Left cardiac atrium (tissue), 4 donors: ENCODE measurements at places on chromosomes 5 and 9.

GRCh38 chr5:152046361-152046760 is 121.7 kb upstream of the GLRA1 start:
- no peak for DNase-seq

- no peak for DNase-seq
These were observed 913.9 kb downstream of the TLE4 start for GRCh38 chr9:80485420-80486250.

DNA sequence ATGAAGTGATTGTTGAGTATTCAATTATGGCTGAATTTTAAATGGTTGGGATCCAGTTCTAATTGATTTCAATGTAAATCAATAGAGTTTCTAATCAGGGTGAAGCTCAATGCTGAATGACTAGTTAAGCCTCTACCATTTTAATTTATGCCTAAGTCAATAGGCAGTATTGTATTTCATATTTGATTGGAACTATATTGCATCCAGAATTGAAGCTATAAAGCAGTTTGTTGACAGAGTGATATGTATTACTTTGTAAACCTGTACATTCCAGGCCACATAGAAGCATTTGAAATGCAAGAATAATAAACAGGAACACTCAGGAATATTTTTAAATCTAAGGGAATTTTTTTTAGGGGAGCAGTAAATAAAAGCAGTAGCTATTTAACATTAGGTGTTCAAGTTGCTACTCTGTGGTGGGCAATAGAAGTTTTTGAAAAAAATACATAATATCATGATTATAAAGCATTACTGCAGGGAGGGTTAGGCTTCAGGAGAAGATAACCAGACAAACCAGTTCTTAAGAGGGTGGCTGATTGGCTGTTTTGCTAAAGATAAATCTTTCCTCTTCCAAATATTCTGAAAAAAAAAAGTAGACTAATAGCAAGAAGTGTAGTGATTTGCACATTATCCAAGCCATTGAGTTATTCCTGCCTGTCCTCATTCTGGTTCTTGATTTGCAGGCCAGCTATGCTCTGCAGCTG is 492.0 kb upstream of the MEF2C start:
- DNase-seq, result no peak

DNA sequence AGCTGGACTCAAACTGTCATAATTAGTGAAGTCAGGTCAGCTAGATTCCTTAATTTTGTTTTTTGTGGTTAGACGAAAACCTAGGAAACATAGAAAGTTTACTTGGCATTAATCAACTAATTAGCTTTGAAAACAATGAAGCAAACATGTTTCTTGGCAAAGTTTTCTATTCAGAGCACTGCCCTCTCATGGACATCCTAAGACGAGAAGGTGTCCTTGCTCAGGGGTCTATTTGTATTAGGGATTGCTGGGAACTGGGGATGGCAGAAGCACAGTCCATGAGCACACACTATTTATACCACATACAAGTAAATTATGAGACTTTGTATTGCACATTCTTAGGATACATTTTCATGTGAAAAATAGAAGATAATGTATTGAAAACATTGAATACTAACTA is 49.7 kb downstream of the POC5 start:
- no peak for DNase-seq

DNA sequence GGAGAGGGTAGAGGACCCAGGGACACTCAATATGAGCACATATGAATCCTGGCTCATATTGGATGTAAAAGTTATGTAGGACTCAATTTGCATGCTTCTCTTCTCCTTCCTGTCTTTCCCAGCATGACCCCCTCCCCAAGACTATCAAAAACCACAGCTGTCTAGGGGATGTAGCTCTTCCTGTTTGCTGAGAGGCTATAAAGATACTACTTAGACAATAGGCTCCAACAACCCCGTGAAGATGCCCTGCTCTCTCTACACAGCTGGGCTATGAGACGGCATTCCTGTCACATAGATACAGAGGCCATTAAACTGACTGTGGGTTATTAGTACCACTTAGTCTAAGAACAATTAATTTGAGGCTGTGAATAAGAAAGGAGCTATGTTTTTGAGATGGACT is 56.5 kb upstream of the PCSK1 start:
- no peak for DNase-seq

DNA sequence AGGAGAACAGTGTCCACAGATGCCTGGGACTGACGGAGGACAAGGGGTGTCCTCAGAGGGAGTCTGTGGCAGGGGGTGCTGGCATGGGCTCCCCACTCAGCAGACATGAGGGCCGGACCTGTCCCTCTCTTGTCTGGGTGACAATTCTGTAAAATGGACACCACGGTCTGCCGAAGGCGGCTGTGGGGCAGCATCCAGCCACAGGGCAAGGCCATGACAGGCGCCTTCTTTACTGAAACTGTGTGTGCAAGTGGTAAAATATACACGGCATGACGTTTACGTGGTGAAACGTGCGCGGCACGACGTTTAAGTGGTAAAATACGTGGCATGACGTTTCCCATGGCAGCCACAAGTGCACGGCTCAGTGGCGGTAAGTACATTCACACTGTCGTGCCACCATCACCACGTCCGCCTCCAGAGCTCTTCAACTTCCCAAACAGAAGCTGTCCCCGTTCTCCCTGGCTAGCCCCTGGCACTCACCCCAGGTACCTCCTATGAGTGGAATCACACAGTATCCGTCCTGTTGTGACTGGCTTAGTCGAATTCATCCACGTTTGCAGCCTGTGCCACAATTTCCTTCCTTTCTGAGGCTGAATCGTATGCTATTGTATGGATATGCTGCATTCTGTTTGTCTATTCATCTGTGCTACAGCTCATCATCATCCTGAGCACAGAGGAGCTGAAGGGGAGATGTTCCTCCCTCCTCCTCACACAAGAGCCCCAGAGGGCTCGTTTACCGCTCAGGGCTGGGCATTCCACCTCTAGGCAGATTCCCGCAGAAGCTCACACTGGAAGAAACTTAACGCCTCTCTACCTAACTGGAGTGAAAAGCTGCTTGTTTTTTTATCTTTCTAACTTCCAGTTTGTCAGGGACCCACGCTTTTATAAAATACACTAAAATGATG is 52.5 kb downstream of the COL23A1 start:
- DNase-seq, result no peak

DNA sequence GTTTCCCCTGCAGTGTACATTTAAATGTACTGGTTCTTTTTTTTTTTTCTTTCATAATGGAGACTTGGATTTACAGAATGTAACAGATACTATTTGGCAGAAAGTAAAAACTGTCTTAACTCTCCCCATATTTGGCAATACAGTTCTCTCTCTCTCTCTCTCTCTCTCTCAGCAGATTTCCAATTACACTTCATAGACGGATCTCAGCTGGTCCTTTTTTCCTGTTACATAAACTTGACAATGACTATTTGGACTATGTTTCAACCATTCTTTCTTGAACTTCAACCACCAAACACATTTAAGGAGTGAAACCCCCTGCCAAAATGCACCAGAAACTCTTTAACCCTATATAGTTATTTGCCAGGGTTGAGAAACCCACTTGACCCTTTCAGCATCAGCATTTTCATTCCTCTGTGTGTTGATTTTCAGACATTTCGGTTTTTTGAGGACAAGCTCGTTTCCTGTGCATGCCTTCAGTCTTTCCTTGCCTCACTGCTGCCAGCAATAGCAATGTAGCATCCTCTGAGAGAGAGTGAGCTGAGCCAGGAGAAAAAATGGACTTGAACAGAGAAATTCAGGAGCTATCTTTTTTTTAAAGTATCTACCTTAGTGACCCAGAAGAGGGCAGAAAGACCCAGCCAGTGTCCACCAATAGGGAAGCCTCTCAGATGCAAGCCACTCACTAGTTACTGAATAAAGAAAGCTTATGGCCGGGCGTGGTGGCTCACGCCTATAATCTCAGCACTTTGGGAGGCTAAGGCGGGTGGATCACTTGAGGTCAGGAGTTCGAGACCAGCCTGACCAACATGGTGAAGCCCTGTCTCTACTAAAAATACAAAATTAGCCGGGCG is 26.0 kb upstream of the GNA14 start:
- no peak for DNase-seq

- DNase-seq, result no peak
These were observed 162.8 kb downstream of the FAM174A start for GRCh38 chr5:100697970-100698369.

DNA sequence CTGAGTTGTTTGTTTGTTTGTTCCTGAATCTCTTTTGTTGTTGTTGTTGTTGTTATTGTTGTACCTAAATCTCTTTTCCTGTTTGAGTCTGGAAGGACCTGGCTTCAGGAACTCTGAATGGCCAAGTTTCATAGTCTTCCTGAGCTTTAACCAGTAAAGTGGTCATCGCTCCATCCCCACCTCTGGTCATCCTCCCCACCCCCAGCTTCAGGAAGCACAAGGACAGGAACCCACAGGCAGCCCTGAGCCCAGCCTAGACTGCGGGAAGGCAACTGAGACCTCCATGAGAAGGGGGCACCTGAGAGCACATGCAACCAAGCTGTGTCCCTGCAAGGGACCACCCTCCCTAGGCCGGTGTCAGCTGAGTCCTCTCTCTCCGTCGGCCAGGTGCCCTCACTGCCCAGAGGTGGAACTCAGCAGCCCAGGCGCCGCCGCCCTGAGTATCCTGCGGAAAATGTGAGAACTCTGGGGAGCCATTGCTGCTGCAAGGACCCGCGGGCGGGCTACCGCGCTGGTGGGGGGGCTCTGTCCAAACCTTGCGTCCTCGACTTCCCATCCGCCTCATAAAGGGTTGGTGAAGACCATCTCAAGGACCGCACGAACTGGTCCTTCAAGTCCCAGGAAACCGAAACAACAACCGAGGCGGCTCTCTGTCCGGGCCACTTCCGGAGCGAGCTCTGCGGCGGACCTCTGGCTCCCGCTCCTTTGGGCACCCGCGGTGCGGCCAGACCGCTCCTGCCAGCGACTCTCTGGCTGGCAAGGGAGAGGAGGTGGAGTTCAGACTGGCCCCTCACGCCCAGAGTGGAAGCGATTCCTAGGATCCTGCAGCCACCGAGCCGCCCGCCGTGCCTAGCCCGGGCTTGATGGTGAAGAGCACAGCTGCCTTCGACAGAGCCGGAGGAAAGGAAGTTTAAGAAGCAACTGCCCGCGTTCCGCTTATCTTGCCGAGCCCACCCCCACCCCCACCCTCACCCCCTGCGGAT is 4.2 kb downstream of the BARX1 start:
- DNase-seq, result no peak

- DNase-seq, result no peak
These were observed 598.3 kb upstream of the FAM174A start for GRCh38 chr5:99936911-99937310.

GRCh38 chr5:36640949-36641348 is 34.5 kb downstream of the SLC1A3 start:
- DNase-seq, result no peak
